LoVo (cell line): ENCODE measurements at places on chromosomes 13 and 19.

DNA sequence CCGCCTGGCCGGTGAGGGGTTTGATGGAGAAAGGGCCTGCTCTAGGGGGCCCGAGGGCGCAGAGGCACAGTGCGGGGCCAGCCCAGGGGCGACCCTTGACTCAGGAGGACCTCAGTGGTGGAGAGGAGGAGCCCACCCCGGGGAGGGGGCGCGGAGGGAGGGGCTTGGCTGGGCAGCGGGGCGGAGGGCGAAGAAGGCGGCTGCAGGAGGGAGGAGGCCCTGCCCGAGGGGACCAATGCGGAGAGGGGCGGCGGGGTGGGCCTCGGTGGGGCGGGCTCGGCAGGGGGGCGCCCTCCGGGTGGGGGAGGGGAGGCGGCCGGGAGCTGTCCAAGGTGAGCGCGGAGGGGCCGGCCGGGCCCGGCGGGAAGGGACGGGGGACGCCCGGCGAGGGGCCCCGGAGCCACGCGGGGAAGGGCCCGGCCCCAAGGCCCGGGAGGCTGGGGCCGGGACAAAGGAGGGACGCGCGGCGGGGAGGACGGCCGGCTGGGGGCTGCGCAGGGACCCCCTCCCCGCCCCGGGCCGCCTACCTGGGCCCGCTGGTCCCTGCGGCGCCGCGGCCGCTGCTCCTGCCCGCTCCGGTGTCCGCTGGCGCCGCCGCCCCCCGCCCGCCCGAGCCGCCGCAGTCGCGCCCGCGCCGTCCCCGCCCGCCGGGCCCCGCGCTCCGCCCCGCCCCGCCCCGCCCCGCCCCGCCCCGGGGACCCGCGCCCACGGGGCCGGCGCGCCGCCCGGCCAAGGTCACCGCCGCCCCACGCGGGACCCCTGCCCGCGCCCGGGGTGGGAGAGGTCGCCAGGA lies at the start of gene DIRAS1:
Gene DIRAS1 (minus strand): TSS at position 596 of the 793 bp plus-strand sequence. CDS start 3,566 bp downstream, outside the sequence.
- DNase-seq, result no peak

- DNase-seq, result no peak
Observed at GRCh38 chr13:26010487-26011207, 41.2 kb downstream of the SHISA2 start.

GRCh38 chr19:17929056-17929455 lies 3.8 kb upstream of the CCDC124 start:
- DNase-seq, result no peak

DNA sequence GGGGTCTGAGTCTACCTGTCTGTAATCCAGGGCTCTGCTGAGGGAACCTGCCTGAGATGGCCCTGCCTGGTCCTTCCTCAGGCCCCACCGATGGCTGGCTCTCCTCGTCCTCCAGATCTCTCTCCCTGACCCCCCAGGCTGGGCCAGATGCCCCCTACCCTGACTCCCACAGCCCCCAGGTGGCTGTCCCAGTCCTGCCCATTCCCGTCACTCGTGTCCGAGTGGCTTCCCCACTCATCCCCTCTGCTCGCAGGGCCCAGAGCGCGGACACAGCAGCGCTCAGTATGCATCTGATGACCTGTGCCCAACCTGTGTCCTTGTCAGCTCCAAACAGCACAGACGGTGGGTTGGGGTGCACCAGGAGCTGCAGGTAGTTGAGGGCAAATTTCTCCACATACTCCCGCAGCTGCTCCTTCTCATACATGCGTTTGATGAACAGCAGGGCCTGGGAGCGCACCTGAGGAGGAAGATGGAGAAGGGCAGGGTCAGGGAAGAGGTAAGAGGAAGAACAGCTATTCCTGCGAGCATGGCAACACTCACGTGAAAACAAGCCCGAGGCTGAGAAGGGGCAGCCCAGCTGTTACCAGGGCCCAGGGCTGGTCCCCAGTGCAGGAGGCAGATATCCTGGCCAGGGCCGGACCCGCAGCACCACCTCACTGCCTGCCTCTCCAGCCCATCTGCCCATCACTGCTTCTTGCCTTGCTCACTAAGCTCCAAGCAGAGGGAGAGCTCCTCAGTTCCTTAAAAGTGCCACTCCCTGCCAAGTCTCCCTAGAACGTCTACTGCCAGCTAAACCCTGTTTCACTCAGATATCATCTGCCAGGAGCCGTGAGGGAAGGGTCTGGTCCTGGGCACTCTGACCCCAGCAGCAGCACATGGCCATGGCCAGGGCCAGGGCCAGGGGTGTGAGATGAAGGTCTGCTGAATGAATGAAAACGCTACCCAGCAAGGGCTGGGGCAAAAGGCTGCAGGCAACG lies 11.1 kb upstream of the RSPH6A start:
- DNase-seq, result no peak

DNA sequence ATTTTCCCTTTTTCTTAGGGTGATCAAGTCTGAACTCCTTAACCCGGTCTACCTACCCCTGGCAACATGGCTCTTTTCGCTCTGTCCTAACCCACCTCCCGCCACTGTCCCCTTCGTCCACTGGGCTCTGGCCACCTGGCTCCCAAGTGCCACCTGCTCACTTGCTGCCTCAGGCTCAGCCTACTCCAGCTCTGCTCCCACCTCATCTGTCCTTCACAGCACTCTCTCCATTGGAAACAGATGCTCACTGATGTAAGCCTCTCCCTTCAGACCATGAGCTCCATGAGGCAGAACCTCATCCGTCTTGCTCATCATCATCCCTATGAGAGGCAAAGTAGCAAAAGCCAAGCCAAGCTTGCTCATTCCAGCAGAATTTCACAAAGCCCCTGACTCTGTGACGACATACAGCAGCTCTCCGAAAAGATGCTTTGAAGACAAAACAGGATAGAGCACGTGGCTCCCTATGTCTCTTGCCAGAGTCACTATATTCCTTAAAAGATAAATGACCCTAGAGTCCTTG lies 35.3 kb upstream of the AMER2 start:
- DNase-seq, result no peak

- no peak for DNase-seq
Observed at GRCh38 chr13:114067381-114067885, 65.0 kb downstream of the RASA3 start.

- DNase-seq, result no peak
Observed at GRCh38 chr13:33353210-33353609, 67.7 kb upstream of the STARD13 start.

GRCh38 chr13:83845106-83845505 lies 37.2 kb downstream of the SLITRK1 start:
- DNase-seq, result no peak

- no peak for DNase-seq
Observed at GRCh38 chr19:19101540-19101939, 36.7 kb downstream of the TMEM161A start.

GRCh38 chr13:98885600-98885999 lies 92.3 kb downstream of the DOCK9 start:
- DNase-seq, result no peak

- DNase-seq, result no peak
Observed at GRCh38 chr13:66780814-66781213, 449.3 kb downstream of the PCDH9 start.

GRCh38 chr19:1503925-1504773 lies 8.7 kb downstream of the ADAMTSL5 start:
- no peak for DNase-seq

GRCh38 chr13:77565635-77566034 lies 30.1 kb downstream of the SCEL start:
- DNase-seq, result peak; percentile 26

GRCh38 chr19:35908010-35908441 lies at the start of gene TYROBP:
TYROBP (minus strand) TSS chr19:35908295; CDS start chr19:35908228, 67 bp downstream.
- no peak for DNase-seq

- peak; percentile 78 for DNase-seq
Observed at GRCh38 chr13:97259798-97260714, 37.9 kb downstream of the MBNL2 start.

DNA sequence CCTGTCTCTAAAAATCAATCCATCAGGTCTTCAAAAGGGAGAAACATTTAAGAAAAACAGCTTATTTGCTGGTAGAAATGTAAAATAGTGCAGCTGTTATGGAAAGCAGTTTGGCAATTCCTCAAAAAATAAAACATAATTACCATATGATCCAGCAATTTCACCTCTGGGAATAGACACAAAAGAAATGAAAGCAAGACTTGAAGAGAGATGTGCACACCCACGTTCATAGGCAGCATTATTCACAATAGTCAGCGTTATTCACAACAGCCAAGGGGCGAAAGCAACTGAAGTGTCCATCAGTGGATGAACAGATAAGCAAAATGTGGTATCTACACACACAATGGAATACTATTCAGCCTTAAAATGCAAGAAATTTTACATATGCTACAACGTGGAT lies 45.1 kb upstream of the DOCK9 start:
- no peak for DNase-seq

GRCh38 chr19:8569066-8569771 lies 8.0 kb downstream of the MYO1F start:
- DNase-seq, result peak; percentile 56

DNA sequence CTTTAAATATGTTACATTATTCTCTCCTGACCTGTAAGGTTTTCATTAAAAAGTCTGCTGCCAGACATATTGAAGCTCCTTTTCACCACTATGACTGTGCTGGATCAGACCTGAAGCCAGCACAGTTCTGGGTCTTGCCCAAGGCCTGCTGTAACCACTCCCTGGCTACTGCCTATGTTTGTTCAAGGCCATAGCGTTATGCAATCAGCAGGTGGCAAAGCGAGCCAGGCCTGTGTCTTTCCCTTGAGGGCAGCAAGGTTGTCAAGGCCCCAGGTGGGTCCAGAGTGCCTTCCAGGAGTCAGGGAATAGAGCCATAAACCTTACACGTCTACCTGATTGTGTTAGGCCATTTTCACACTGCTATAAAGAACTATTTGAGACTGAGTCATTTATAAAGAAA lies 496.8 kb upstream of the PCDH9 start:
- no peak for DNase-seq

- DNase-seq, result no peak
Observed at GRCh38 chr13:44337581-44337980, 36.0 kb upstream of the SERP2 start.

- no peak for DNase-seq
Observed at GRCh38 chr13:25871389-25872125, 180.3 kb downstream of the SHISA2 start.

DNA sequence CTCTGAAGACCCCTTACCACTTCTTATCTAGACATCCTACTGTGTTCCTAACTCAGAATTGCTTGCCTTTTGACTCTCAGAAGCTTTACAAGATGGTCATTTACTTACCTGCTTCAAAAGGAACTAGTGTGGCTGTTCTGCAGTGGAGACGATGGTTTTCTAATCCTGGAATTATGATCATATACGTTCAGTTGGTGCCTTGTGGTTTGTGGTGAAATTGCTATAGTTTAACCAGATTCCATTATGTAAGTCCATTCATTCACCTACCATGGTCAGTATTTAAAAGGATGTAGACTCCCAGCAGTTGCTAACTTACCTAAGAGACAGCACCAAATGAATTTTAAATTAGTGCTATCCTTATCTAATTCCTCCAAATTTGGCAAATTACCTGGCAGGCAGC lies 210.9 kb downstream of the SHISA2 start:
- DNase-seq, result no peak

GRCh38 chr19:2546128-2547032 lies 70.5 kb downstream of the GADD45B start:
- DNase-seq, result no peak

GRCh38 chr19:291006-291521 lies at the start of gene PLPP2:
PLPP2 (minus strand) TSS chr19:291403; CDS start chr19:291336, 67 bp downstream.
- DNase-seq, result no peak

GRCh38 chr19:18698321-18699167 lies 15.1 kb downstream of the CRTC1 start:
- no peak for DNase-seq

GRCh38 chr13:51806566-51806965 lies 2.6 kb upstream of the DHRS12 start:
- DNase-seq, result no peak

DNA sequence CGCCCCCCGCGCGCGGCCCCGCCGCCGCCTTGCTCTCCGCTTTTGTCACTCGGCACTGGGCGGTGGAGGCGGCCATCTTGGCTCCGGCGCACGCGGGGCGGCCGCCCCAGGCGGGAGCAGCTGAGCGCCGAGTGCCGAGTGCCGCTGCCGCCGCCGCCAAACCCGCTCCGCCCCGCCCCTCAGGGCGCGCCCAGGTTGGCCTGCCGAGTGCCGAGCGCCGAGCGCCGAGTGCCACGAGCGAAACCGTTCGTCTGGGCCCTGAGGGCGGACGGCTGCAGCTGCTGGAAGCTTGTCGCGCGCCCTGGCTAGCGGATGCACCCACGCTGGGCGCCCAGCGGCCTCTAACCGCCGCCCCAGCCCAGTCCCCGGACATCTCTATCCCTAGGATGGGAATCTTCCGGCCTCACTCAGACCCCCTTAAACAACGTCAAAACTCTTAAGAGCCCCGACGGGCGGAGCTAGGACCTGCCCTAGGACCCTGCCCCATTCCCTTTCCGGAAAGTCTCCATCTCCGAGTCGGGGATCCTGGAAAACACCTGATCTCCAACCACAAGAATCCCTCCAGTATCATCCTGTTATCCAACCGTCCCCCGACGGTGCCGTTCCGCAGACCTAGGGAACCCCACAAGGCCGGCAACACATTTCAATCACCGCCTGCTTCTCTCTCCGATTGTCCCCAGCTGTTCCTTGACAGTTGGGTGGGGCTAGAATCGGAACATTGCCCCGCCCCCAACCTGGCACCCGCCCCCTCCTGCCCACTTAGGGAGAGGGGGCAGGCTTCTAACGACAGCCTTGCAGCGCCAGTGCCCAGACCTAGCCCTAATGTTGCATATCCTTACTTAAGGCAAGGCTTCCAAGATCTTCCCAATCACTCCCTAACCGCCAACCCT lies 14.1 kb upstream of the AKAP8L start:
- DNase-seq, result peak; percentile 92

DNA sequence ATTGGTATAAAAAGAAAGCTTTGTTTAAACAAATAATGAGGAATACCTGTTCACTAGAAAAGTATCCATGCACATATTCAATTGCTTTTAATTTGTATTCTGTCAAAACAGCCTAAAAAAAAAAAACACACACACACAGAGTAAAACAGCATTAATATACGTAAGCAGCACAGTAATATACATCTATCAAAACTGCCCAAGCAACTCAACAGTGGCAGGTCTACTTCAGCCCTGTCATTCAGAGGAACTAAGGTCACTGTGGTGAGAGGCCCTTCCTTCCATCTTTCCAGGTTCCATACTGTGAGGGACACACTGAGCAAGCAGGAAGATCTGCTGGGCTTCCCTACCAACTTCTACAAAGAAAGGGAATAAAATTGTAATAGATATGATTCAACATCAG lies 3.8 kb downstream of the PROSER1 start:
- no peak for DNase-seq

- DNase-seq, result no peak
Observed at GRCh38 chr13:33146843-33147611, 130.8 kb downstream of the KL start.

- DNase-seq, result no peak
Observed at GRCh38 chr13:110109910-110110309, 197.0 kb downstream of the COL4A1 start.

GRCh38 chr13:26052337-26052736 lies 521 bp upstream of the SHISA2 start:
- no peak for DNase-seq

DNA sequence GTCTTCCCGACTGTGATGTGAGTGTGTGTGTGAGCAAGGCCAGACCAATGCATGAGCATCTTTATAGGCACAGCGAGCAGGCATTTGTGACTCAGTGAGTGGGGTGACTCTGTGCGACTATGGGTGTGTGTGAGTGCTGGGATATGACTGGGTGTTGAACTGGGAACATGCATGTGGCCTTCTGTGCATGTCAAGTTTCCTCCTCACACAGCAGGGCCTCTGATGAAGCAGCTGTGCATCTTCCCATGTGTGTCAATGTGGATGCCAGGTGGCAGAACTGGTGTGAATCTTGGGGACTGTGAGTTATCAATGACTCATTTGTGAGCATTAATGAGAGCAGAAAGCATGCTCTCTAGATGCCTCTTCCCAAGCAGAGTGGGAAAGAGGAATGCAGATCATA lies 12.1 kb upstream of the LGALS14 start:
- no peak for DNase-seq
